ENCODE measurements at places on chromosomes 5 and 9.

DNA sequence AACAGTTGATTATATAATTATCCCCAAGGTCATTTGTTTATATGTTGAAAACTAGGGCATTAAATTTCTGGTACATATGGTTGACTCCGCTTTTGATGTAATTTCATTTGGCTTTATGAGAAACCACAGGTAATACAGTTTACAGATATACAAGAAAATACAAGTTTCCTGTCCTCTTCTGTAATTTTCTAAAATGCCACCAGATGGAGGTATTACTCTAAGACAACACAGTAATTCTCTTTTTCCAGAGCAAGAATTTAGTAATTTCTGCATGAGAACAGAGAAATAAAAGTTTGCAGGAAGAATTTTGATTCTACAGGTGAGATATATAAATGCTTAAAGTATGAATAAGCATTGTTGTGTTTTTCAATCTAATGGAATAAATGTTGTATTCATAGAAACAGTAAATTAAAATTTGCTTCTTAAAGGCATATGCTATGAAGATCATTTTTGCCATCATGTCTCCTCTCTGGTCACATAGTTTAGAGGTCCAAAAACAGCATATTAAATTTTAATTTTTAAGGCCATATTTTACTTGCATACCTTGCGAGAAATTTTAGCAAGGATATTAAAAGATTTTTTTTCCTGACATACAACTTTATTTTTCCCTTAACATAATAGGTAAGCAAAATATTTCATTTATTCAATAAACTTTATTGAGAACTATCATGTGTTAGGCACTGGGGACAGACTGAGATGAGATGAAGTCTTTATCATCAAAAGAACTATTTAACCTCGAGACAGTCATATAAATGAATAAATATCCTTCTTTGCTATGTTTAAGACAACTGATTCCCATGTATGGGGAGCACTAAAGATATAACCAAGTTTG is 22.7 kb downstream of the CHD1 start:
- DNase-seq = no peak

DNA sequence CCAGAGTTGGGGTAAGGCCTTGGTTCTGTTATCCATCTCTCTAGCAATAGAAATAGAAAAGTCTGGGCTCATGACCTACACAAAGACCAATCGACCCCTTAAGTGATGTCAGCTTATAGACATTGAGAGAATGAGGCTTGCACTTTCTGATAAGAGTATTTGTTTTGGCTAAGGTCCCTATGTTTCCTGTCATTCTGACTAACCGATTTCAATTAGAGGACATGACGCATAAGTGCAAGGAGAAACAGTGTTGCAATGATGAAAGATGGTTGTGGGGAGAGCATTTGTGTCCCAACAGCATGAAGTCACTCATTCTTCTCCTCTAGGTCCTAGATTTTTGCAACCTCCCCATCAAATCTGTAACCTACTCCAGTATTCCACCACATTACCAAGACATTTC is 255.1 kb downstream of the MAT2B start:
- no peak for DNase-seq

- no peak for DNase-seq
Measured at GRCh38 chr5:62002436-62002835, 303.6 kb upstream of the KIF2A start.

DNA sequence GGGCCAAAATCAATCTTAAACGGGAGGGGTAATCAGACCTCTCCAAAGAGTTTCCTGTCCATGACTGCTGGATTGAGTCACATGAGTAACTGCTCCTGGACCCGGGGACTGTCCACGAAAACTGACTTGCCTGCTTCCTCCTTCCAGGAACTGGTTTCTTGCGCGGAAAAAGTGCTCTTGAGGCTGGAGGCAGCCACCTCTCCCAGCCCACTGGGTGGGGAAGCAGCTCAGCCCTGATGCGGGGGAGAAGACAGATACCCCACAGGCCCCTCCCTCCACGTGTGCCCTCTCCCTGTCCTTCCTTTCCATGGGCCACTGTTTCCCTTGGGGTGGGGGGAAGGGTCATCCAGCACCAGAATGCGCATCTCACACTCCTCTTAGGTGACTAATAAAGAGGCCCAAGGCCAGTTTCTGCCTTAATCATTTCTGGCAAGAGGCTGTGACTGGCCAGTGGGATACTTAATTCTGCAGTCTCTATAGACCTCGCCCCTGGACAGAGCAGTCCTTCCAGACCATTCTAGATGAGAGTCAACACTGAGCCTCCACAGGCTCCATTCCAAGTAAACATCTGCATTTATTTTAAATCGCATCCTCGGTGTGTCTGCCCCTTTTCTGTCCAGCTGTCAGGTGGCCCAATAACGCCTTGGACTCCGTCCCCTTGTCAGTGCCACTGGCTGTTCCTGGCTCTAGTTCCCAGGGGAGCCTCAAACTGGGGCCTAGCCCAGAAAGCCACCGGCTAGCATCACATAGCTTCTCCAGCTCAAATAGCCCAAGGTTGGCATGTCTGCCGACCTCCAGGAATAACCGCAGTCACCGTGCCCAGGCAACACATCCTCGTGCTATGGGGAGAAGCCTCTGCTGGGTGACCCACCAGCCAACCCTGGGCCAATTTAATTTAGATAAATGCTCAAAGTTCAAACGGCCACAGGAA is 12.0 kb downstream of the REXO4 start:
- no peak for DNase-seq

- no peak for DNase-seq
Measured at GRCh38 chr5:33073881-33074327, 362.8 kb downstream of the NPR3 start.

DNA sequence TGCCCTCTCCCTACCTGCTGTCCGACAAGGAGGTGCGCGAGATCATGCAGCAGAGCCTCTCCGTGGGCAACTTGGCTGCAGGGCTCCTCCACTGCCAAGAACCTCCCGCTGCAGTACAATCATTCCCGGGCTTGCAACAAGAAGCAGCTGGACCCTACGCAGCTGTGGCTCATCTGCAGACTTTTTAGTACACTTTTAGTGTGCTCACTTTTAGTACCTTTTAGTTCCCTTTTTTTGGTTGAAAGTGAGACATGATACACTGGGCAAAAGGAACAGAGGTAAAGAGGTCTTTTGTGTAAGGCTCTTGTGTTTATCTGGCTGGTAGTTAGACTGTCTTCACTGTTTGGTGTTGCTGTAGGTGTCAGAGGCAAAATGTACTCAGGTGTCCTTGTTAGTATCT is 58.1 kb upstream of the SPTLC1 start:
- DNase-seq = no peak

- DNase-seq = no peak
Measured at GRCh38 chr5:4880304-4880741, 259.8 kb upstream of the ADAMTS16 start.

GRCh38 chr5:17727098-17727497 is 92.8 kb downstream of the TAF11L14 start:
- no peak for DNase-seq

GRCh38 chr5:10744681-10745080 is 16.4 kb downstream of the DAP start:
- DNase-seq = no peak

DNA sequence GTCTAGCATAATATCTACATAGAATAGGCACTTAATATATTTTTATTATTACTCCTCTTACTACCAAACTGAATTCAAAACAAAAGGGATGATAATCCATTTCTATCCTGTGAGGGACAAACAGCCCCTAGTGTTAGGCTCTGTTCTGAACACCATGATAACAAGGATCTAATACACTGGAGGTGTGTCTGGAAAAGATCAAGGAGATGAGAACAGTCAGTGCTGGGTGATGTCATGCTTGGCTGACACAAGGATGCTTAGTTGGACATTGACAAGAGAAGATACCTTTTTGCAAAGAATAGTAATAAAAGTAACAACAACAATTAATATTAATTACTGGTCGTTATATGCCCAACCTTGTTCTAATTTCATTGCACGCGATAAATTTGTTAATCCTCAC is 458.7 kb downstream of the EBF1 start:
- no peak for DNase-seq

DNA sequence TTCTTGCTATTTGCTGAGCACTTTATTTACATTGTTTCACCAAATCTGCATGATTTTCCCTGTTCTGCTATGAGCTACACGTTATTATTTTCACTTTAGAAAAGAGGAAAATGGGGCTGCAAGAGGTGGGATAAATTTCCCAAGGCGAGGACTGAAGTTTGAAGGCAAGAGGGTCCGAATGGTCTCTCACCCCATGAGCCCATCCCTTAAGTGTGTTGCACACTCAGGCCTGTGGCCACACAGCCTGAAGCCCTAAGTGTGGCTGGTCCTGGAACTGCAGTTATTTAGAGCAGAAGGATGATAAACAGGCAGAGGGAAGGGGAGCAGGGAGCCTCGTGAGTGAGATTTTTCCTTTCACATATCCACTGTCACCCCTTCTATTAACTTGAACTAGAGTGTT is 7.8 kb downstream of the PDE8B start:
- no peak for DNase-seq

DNA sequence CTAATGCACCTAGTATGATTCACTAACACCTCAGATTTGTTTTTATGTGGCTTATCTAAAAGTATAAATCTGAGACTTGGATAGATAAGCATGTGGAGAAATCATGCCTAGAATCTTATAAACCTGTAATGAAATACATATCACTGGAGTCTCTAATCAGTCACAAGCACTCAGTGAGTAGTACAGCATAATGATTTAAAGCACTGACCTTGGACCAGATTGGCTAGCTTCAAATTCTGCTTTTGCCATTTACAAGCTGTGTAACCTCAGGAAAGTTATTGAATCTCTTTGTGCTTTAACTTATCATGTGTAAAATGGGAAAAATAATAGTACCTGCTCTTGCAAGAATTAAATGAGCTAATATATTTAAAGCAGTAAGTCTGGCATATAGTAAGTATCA is 61.2 kb upstream of the ALDH1A1 start:
- DNase-seq = no peak

- no peak for DNase-seq
Measured at GRCh38 chr9:92654481-92655301, 15.2 kb downstream of the IPPK start.

DNA sequence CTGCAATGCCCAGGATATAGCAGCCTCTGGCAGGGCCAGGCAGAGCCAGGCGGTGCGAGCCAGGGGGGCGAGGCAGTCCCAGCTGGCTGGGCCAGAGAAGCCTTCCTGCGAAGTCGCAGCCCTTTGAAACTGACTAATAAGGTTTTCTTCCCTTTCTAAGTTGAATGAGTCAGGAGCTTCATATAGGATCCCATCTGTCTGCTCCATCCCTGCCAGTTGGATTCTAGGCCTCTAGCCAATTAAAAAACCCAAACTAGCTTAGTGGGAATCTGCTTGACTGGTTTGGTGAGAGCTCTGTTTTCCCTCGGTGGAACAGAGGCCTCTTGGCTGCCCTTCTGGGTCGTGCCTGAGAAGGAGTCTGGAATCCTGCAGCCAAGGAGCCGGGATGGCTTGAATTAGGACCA is 70.1 kb upstream of the RAPGEF1 start:
- no peak for DNase-seq

GRCh38 chr5:67887748-67888161 is 327.8 kb upstream of the PIK3R1 start:
- DNase-seq = no peak
